ENCODE measurements at places on chromosomes 3 and 15. TPM values are rescaled to one million over a fixed set of nuclear protein-coding genes. Genes with fewer than 3 reads are reported as not detected.

GRCh38 chr15:51758645-51759044 lies 7.2 kb downstream of the TMOD2 start:
- H3K27me3 ChIP-seq = peaks cover 69% of the 10 kb centered on the region
- no peak overlapping the region for H3K27ac ChIP-seq
- H3K4me1 ChIP-seq = no peaks in the 10 kb centered on the region

DNA sequence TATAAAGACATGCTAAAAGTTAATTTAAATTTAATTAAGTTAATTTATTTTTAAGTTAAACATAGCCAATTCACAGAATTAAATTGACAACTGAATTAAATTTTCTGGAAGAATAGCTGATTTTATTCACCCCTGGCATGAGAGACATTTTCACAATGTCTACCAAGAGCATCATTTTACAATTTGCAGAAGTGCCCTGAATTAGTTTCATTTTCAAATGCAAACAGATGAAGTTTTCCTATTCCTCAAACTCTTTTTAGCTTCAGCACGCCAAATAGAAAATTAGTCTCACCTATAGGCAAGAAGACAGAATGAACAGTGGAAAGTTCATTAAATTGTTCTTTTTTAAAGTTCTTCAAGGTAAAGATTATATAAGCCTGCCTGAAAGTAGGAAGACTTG lies 259.3 kb downstream of the ZBBX start:
- DNase-seq = no peak
- H3K4me1 ChIP-seq = no peaks in the 10 kb centered on the region
- no peaks in the 10 kb centered on the region for H3K27me3 ChIP-seq
- H3K36me3 ChIP-seq = no peaks in the 10 kb centered on the region
- no peak overlapping the region for H3K27ac ChIP-seq

The ACKR2 gene
- 1.5 TPM for total RNA-seq

GRCh38 chr15:82176542-82176941 lies 86.0 kb downstream of the EFL1 start:
- H3K36me3 ChIP-seq = no peaks in the 10 kb centered on the region
- no peaks in the 10 kb centered on the region for H3K27me3 ChIP-seq
- H3K4me1 ChIP-seq = no peaks in the 10 kb centered on the region
- no peak for DNase-seq
- H3K27ac ChIP-seq = no peak overlapping the region
- H3K4me3 ChIP-seq = no peak overlapping the region

The ZNF609 gene
- total RNA-seq = 50.6 TPM

GRCh38 chr3:190988102-190988501 lies 125.6 kb upstream of the GMNC start:
- H3K36me3 ChIP-seq = no peaks in the 10 kb centered on the region
- DNase-seq = no peak
- H3K4me1 ChIP-seq = no peaks in the 10 kb centered on the region
- no peak overlapping the region for H3K4me3 ChIP-seq
